ENCODE measurements at places on chromosomes 6 and 20. TPM values are rescaled to one million over a fixed set of nuclear protein-coding genes. Genes with fewer than 3 reads are reported as not detected.

The ECT2L gene
- total RNA-seq = not detected

The KCNG1 gene
- 15.2 TPM for total RNA-seq

The TPD52L1 gene
- total RNA-seq = 10.8 TPM

The BMP7 gene
- total RNA-seq = not detected

The PRPH2 gene
- 4.2 TPM for total RNA-seq

The CRISP3 gene
- total RNA-seq = not detected

The FILIP1 gene
- 0.29 TPM for total RNA-seq

The ADGRF4 gene
- under 0.01 TPM for total RNA-seq

The PRDM1 gene
- total RNA-seq = 2.8 TPM

The BTN1A1 gene
- total RNA-seq = not detected

The MYLK2 gene
- not detected for total RNA-seq
